ENCODE measurements at places on chromosomes 6 and 20.

GRCh38 chr20:44404204-44405181, 49.0 kb downstream of the HNF4A start:
- no peak for DNase-seq

DNA sequence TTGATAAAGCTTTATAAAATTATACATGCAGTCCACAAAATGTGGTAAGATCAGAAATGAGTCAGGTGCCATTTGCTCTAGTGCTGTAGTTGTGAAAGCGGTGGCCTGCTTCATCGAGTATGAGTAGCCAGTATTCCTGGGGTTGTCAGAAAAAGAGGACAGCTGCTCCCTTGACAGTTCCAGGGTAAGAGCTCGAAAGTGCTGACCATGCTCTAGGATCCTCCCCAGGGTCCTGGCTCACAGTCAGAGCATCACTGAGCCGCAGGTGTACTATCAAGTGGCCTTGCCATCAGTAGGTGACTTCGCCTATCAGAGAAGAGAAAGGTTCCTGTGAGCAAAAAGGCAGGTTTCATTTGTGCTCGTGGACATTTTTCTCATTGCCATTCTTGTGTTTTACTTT, 3.6 kb downstream of the BTBD3 start:
- DNase-seq = no peak

DNA sequence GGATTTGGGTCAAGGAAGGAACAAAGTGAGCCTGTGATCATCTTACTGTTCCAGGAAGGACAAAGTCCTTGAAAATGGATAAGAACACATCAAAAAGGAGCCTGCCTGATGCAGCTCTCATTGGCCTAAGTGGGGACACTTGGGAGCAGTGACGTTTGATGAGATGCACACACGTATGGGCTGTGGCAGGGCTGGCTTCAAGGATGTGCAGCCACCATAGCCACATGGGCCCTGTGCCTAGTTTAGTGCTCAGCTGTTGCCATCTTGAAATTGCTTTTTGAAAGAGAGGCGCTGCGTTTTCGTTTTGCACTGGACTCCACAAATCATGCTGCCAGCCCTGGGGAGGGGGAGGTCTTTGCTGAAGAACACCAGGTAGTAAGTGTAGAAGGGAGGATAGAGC, 6.6 kb upstream of the NPEPL1 start:
- no peak for DNase-seq

GRCh38 chr20:12199703-12200102, 282.0 kb downstream of the BTBD3 start:
- no peak for DNase-seq

GRCh38 chr20:18188434-18188833, 50.8 kb downstream of the KAT14 start:
- DNase-seq = no peak

GRCh38 chr6:14036911-14037310, 80.7 kb upstream of the CD83 start:
- no peak for DNase-seq
